ENCODE measurements at places on chromosomes 1 and 21.

GRCh38 chr1:41802532-41803501 is 115.9 kb downstream of the HIVEP3 start:
- DNase-seq = no peak

- DNase-seq = no peak
These were observed 723.5 kb downstream of the LTN1 start for GRCh38 chr21:28269173-28269572.

- no peak for DNase-seq
These were observed 581.1 kb downstream of the KCNT2 start for GRCh38 chr1:196027127-196027526.

- DNase-seq = no peak
These were observed 5.2 kb downstream of the MFAP2 start for GRCh38 chr1:16975211-16975610.

GRCh38 chr1:202568826-202569225 is 141.4 kb downstream of the SYT2 start:
- peak; percentile 39 for DNase-seq

DNA sequence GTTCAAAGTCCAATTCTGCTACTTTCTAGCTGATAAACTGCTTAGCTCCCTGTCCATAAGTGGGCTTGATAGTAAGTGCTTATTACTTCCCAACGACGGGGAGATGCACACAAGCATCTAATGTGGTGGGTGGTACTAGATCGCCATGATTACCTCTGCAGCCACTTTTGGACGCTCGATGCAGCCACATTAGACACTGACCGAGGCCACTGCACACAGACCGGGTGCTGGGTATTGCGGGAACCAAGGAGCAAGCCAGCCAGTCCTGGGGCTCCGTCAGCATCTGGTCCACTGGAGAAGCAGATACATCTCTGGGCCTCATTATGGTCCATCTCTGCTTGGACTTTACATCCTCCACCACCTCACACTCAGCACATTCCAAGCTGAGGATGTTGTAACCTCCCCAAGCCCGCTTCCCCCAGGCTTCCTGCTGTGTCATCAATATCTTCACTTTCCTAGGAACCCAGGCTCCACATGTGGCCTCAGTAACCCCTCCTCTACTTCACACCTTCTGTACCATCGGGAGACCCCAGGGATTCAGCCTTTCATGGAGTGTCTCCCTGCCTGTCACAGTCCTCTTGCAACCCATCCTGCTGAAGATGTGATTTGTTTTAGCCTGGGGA is 48.2 kb downstream of the RHOU start:
- peak; percentile 14 for DNase-seq

GRCh38 chr21:38349111-38349746 is 92.4 kb downstream of the KCNJ15 start:
- peak; percentile 58 for DNase-seq

DNA sequence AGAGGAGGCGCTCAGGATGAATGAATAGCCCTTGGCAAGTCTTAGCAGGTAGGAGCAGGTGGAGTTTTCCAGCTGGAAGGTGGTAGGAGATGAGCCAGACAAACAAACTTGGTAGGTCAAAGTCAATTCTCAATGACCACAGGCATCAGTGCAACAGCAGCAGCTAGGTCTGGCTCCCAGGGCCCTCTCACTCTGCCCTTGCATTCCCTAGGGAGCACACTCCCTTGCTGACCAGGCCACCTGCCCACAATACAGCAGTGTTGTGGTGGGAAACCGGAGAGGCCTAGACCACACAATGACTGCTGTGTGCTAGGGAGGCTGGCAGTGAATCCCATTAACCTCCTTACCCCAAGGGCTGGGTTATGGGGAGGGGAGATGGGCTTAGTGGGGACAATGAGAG is 13.0 kb upstream of the PAQR6 start:
- DNase-seq = no peak

GRCh38 chr1:97906567-97907241 is 14.1 kb downstream of the DPYD start:
- peak; percentile 85 for DNase-seq

- DNase-seq = no peak
These were observed 24.2 kb upstream of the NPPB start for GRCh38 chr1:11882814-11883538.

DNA sequence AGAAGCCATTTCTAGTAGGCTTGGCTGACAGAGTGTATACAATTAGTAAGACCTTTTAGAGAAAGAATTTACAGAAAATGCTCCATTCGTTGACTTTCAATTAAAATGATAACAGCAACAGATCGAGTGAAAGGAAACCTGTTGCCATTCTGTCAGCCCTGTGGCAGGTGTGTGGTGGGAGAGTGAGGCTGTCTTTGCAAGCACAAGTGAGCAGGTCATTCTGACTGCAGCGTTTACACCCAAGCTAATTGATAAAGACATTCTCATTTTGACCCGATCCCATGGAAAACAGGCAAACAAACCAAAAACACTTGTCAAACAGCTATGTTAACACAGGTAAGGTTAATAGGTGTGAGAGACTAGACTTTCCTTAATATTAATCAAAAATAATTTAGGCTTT is 257.3 kb downstream of the PTBP2 start:
- DNase-seq = no peak

DNA sequence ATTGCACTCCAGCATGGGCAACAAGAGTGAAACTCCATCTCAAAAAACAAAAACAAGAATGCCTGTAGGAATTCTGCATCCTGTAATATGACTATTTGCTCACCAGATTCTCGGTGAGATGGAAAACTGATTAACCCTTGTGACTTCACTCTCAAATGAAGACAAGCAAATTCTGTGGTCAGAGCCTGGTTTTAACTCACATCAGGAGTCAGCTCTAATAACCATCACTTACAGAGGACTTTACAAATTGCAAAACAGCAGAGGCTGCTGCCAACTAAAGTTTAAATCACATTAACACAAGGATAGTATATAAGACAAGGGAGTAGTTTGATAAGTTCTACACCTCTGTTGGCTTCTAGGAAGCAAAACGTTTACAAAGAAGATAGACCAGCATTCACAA is 35.7 kb upstream of the FAM163A start:
- DNase-seq = no peak

- no peak for DNase-seq
These were observed 100.6 kb downstream of the CRYAA start for GRCh38 chr21:43269440-43269839.

DNA sequence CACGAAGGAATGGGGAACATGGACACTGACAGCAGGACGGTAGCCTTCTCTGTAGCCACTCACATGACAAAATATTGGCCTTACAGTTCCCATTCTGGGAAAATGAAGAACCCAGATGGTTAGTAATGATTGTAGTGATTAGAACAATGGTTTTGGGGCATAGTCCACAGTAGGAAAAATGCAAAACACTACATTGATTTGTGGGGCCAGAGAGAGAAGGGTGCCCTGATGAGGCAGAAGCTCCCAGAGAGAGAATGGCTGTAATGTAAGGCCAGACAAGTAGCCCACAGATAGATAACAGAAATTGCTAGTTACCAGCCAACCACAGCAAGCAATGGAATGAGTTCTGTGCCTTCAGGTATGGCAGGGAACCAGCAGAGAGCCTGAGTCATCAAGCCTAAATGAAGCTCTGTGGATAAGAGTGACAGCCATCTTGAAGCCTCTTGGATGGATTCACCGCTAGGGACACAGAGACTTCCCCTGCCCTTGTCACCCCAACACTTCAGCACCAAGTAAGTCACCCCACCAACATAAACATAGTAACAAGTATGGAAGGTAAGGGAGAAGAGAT is 206.1 kb downstream of the BACH1 start:
- DNase-seq = peak; percentile 14

GRCh38 chr21:26072666-26073615 is 97.6 kb downstream of the APP start:
- peak; percentile 57 for DNase-seq

- peak; percentile 37 for DNase-seq
These were observed 1.4 kb upstream of the C1QC start for GRCh38 chr1:22641906-22642636.

GRCh38 chr1:1000357-1001056 is 610 bp upstream of the HES4 start:
- DNase-seq = peak; percentile 82

- no peak for DNase-seq
These were observed 36.4 kb downstream of the UBIAD1 start for GRCh38 chr1:11309385-11309784.

DNA sequence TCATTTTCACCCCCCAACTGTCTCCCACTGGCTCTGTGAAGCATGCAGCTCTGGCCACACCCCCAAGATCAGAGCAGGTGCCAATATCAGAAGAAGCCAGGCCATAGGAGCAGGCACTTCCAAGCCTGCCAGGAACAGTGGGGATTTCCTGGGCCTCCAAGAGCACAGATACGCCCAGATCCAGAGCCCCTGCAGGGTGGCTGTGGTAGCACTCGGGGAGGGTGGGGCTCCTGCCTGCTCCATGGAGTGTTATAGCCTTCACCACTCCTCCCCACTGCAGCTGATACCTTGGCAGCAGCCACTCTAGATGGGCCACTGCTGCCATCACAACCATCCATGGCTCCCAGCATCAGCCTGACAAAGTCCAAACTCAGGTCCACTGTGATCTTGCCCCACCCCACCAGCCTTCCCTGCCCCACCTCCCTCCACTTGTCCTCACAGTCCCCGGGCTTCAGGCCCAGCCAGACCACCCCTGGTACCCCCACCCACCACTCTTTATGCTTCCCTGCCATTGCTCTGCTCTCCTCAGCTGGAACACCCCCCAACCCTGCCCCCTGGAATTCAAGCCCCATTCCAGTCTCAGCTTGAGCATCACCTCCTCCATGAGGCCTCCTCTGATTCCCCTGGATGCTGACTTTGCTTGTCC is 448.3 kb downstream of the MATN1 start:
- no peak for DNase-seq

GRCh38 chr1:12475947-12476346 is 142.1 kb downstream of the DHRS3 start:
- DNase-seq = peak; percentile 39

- DNase-seq = no peak
These were observed at the start of gene CYYR1 for GRCh38 chr21:26572702-26573381. Gene CYYR1 (minus strand): TSS chr21:26573286. CDS start chr21:26572940, 346 bp downstream.

DNA sequence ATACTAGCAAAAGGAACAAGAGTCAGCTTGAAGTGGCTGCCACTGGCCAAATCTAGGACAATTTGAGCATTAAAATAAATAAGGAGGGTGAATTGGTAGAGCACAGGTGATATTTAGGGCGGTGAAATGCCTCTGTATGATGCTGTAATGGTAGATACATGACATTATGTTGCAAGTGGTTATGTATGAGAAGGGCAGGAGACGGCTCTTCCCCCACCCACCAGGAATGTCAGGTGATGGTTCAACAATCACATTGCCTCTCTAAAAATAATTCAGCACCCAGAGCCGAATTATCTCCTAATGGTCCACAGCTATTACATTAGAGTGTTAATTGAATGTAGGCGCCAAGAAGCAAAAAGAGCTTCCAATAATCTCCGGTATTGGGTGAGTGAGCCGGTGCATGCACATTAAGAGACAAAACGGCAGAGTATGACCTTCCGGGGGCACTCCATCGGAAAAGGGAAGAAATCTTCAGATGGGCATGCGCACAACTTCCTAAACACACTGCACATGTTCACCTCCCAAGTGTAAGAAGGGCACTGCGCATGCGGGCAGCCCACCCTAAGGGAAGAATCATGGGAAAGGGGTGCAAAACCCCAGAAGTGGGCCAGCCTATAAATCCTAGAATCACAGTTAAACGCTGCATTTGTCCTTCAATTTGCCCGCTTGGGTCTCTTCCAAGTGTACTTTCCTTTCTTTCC is 6.8 kb upstream of the IFNAR1 start:
- no peak for DNase-seq

DNA sequence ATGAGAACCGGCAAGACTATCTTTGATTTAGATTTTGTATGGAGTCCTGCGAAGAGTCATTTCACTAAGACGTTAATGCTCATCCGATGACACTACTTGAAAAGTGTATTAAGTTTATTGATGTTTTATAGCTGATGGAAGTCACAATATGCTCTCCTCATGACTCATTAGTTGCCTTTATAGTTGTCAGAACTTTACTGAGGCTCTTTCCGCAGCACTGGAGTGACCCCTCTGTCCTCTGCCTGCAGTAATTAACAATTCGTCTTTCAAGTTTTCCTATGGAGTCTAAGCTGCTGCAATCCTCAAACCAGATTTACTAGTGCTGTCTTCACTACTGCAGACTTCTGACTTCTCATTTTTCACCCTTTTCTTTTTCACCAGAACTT is 853 bp downstream of the USP16 start:
- DNase-seq = peak; percentile 55

DNA sequence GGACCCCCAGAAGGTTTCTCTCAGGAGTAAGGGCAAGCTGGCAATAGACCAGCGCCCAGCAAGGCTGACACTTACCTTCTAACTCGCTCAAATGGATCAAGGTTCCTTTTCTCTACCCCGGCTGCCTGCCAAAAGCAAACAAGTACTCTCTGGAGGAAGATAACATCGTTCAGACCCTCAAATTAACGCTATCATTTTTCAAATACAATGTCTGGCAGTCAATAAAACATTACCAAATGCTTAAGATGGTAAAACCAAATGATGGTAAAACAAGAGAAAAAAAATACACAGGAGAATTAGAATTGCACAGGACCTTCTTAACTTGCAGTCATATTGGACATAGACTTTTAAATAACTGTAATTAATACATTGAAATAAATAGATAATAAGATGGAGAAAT is 148.1 kb downstream of the SPATA46 start:
- no peak for DNase-seq

DNA sequence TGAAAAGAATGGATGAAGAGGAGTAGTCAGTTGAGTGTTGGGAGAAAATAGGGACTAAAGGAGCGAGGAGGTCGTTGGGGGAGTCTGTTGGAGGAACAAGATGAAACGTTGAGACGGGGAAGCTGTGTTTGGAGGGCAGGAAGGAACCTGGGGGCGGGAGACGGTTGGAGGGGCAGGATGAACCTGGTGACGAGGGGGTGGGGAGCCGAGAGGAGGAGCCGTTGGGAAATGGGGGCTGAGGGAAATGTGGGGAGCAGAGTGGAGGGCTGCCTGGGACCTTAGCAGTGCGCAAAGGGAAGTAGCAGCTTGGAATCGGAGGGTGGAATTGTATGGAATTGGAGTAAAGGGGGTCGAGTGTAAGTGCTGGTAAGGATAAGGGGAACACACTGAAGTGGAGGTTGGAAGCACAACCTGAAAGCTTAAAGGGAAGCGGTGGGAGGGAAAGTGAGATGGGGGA is 630 bp downstream of the MTF2 start:
- DNase-seq = no peak

DNA sequence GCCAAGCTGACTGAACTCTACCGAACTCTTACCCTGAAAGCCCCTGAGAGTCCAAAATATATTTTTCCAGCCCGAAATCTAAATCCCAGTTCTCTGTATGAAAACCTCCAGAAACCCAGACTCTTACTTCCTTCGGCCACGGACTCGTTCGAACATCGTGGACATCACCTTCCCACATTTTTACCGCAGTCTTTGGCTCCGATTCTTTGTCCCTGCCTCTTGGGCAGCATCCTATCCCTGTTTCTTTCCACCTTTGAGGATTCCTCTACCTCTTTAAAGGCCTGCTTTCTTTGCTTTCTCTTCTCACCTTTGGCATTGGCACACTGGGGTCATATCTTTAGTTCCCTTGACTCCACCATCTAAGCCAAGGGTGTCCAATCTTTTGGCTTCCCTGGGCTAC is 932 bp upstream of the USP24 start:
- no peak for DNase-seq

- DNase-seq = no peak
These were observed 248.9 kb downstream of the S1PR1 start for GRCh38 chr1:101485712-101486111.

Measured in fibroblast of mammary gland (primary cell).